ENCODE measurements at places on chromosomes 16 and 17.

GRCh38 chr16:69937465-69937951 lies 13.6 kb upstream of the CLEC18A start:
- DNase-seq, result no peak

DNA sequence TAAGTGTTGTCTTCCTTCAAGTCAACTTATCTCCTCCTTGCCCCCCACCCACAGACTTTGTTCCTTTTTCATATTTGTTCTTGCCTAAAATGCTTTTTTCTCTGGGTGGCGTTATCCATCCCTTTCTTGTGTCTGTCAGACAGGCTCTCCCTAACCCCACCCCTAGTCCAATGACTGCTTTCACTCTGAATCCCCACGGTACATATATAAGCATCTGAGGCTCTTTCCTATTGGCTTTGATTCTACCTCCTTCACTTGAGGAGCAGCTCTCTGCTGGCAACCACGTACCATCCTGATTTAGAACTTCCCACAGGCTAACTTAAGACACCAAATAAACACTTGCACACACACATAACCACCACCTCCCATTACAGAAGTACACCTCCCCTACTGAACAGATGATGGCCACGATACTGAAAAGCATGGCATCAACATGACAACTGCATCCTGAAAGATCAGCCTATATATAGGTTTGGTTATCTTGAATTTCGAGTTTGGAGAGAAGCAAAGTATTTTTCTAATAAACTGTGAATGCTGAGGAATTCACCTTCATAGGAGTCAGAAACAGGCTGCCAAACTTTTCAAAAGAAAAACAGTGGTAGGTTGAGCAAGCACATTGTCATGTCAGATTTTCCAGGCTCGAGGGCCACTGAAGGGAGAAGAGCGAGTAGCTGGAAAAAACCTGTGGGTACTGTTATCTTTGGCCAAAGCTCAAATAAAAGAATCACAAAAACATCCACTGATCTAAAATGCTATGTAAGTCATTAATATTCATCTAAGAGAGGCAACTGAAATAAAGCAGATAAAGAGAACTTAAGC lies 24.3 kb downstream of the STAT3 start:
- DNase-seq, result peak; percentile 21

DNA sequence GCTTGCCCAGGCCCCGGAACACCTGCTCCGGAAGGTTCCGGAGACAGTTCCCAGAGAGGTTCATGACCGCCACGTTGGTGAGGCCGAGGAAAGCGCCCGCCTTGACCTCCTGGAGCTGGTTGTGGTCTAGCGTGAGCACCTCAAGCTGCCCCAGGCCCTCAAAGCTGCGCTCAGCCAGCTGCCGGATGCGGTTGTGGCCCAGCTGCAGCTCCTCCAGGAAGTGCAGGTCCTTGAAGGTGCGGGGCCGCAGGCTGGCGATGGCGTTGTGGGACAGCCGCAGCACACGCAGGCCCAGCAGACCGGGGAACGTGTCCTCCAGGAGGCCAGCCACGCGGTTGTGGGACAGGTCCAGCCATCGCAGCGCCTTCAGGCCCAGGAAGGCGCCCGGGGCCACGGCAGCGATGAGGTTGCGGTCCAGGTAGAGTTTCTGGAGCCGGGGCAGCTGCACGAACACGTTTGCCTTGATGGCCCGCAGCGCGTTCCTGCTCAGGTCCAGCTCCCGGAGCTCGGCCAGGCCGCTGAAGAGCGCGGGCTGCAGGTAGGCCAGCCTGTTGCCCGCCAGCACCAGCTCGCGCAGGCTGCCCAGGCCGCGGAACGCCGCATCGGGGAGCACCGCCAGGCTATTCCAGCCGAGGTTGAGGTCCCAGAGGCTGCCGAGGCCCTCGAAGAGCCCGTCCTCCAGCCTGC lies 2.1 kb downstream of the IGFALS start:
- no peak for DNase-seq

- peak; percentile 82 for DNase-seq
Observed at GRCh38 chr17:77429969-77430752, 289.4 kb downstream of the SEC14L1 start.

DNA sequence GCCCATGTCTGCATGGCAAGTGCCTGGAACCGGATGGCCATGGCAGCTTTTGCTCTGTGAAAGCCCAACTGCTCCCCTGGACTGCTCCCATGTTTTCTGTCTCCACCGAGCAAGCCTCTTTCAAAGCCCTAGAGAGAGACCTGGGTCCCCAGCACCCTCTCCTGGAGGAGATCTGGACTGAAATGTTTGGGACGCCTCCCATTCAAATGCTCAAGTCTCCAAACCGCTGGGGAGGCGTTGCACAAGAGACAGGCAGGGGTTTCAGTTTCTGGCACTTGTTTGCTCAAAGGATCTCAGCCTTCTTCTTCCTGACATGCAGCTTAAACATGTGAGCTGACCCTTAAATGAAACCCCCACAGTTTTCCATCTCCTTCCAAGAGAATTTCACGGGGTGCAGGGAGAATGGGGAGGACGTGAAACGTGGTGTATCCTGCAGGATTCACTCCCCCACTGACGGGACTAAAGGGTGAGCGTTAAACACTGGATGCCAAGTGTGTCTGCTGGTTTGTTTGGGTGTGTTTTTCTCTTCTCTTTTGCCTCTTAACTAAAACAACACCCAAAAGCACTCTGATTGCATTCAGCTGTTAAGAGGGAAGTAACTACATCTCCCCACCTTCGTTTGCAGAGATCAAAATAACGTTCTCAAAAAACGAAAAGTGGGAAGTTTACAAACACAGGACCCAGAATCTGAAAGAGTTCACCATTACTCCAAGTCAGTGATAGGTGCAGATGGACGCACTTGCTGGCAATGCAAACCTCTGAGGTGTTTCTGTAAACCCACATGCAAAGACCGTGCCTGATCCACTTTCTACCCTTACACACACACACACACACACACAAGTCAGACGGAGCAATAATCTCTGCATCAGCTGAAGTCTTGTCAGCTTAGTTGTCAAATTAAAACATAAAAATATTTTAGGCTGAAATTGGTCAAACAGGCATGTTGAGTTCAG lies 256.9 kb downstream of the C16orf95 start:
- DNase-seq, result no peak

GRCh38 chr17:75087558-75088453 lies at the start of gene SLC16A5:
TSS of gene SLC16A5 (plus strand) at chr17:75087954. CDS start at chr17:75093637, 5,683 bp downstream.
- DNase-seq, result peak; percentile 42

- no peak for DNase-seq
Observed at GRCh38 chr16:71792176-71792575, 16.5 kb downstream of the AP1G1 start.

- DNase-seq, result no peak
Observed at GRCh38 chr17:16933317-16934132, 38.4 kb downstream of the TNFRSF13B start.

GRCh38 chr16:23274968-23275367 lies 27.1 kb upstream of the SCNN1B start:
- no peak for DNase-seq

GRCh38 chr17:54029986-54030385 lies 207.3 kb downstream of the KIF2B start:
- no peak for DNase-seq

DNA sequence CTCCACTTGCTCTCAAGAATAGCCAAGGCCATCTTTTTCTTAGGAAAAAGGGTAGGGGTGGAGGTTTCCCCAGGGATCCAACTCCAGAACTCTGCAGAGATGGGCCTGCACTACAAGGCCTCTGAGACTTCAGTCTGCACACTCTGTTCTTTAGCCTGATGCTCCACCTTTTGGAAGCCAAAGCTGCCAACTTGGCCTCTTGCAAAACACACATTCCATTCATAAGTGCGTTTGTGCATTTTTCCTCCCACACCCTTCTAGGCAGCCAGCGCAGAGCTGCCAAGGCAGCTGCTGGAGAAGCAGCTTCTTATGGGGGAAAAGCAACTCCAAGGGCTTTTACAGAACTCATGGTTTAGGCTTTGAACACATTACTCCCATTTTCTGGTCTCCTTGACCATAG lies 45.3 kb downstream of the REXO5 start:
- no peak for DNase-seq

DNA sequence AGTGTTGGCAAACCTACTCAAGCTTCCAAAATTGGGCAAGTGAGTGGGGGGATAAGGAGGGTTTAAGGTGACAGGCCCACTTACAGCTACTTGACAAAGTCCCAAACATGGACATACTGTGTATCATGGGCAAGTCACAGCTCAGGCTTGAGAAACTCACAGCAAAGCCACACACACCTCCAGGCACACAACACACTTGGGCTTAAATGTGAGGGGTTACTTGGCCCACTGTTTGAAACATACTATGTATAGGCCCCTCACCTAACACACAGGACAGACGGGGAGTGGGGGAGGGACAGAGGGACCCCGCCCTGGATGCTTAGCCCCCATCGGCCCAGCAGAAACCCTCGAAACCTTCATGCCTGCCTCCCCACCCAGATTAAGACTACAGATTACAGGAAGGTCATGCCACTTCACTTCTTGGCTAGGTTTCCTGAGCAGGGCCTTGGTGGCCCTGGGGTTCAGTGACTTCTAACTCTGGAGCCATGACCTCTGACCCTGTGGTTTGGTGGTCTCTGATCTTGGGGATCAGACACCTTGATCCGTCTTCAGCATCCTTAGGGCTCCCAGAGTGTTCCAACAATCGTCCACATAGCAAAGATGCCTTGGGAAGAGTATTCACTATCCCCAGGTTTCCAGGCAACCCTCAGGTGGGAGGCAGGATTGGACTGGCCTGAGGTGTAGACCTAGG lies 2.3 kb upstream of the SAMD14 start:
- no peak for DNase-seq

GRCh38 chr17:56305007-56305406 lies 151.7 kb downstream of the ANKFN1 start:
- no peak for DNase-seq

- DNase-seq, result peak; percentile 92
Observed at GRCh38 chr17:39636927-39637736, at the start of gene STARD3. TSS of gene STARD3 (plus strand) at chr17:39637144. CDS start at chr17:39653532, 16,388 bp downstream.

DNA sequence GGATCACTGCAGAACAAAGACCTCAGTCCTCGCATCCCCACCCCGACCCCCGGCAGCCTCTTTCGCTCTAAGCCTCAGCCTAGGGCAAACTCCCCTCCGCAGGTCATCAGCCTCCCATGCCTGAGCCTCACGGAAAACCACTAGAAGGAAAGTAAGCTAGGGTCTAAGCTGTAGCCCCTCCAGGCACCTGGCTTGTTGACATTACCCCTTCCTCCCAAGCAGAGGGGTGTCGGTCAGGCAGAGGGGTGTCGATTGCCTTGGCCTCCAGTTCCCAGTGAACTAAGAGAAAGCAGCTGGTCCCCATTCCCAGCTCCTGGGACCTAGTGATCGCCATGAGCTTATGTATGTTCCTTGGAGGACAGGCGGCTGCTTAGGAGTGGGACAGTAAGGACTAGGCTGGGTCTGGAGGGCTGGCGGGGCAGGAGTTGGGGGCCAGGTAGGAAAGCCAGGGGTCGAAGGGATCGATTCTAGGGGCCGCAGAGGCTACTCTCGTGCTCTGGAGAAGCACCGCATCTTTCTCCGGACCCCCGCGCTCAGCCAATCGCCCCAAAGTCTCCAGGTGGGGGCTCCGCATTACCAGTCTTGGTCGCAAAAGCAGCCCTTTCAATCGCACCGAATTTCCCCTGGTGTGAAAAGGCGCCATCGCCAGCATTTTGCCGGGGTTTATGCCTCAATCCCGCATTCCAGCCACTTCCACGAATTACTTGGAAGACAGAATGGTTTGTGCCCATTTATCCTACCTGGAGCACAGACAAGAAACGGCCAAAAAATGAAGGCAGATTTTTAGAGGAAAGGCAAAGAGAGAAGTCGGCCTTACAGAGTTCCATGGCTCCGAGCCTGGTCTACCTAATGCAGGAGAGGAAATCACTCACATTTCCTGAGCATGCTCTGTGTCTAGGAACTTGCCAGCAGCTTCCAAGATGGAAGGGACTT lies 21.3 kb upstream of the HOXB13 start:
- no peak for DNase-seq

- no peak for DNase-seq
Observed at GRCh38 chr16:69840975-69841374, 78.8 kb downstream of the WWP2 start.

DNA sequence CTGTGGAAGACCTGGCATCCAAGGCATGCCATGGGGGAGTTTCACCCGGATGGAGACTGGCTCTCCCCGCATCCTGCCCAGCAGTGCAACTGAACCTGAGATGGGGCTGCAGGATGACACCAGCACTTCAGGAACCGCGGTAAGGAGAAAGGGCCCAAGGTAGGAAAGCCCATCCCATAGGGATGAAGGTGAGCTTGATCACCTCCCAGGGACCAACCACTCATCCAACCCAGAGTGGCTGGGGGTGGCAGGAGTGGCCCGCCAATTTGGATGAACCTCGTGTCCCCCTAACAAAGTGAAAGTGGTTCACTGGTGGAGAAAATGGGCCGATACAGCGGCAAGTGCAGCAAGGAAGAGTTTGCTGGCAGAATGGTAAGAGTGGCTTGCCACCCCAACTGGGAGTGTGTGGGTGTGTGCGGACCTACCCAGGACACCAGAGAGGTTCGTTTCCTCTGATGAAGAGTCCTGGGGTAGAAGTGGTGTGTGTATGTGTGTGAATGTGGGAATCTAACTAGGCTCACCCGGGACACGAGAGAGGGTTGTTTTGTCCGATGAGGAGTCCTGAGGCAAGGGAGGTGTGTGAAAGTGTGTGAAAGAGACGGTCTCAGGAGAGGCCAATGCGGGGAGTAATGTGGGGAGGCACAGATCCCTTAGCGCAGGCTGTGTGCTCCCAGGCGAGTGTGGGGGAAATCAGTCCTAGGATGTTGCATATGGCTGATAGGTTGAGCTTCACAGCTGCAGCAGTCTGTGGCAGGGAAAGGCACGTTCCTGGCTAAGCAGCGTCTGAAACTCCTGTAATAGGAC lies 22.6 kb downstream of the ACSM1 start:
- no peak for DNase-seq

DNA sequence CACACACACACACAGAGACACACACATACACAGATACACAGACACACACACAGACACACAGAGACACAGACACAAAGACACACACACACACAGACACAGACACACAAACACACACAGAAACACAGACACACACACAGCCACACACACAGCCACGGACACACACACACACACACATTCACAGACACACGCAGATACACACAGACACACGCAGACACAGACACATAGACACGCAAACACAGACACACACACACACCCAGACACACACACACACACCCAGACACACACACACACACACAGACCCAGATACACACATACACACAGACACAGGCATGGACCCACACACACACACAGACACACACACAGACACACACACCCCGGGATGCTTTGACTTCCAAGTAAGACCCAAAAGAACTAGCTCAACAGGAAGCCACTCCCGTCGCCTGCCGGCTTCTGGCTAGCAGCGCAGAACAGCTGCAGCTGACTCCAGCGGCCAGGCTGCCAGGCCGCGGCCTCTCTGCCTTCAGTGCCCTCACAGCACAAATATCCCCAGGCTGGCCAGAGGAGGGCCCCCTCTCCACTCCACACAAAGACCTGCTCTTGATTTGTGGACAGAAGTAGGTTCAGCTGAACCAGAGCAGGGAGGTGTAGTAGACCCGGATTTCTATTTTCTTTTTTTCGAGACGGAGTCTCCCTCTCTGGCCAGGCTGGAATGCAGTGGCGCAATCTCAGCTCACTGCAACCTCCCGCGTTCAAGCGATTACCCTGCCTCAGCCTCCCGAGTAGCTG lies 6.0 kb upstream of the CHRNE start:
- peak; percentile 77 for DNase-seq

GRCh38 chr17:59754552-59754951 lies 47.1 kb downstream of the VMP1 start:
- peak; percentile 19 for DNase-seq

- DNase-seq, result no peak
Observed at GRCh38 chr16:4852221-4852872, 5.1 kb downstream of the UBN1 start.

- no peak for DNase-seq
Observed at GRCh38 chr16:55045756-55046460, 115.2 kb downstream of the IRX5 start.
